CD4-positive, alpha-beta T cell (primary cell): ENCODE measurements at places on chromosomes 6 and 20.

DNA sequence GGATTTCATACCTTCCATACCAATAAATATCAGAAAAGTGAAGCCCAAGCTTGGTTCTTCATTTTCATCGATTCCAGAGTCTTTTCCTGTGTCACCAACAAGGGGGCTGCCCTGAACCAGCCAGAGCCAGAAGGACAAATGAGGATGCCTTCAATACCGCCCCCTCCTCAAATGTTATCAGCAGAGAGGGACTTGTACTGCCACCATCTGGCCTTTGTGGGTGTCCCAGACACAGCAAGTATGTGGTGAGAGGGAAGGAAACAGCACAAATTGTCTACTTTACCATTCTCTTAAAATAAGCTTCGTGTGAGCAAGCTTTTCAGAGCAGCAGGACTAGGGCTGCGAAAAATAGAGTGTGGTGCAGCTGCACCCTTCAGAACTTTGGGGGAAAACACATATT, 165.3 kb downstream of the SOBP start:
- no peak for DNase-seq

GRCh38 chr6:53338304-53338703, 10.4 kb downstream of the ELOVL5 start:
- no peak for DNase-seq

- DNase-seq = no peak
These were observed 260.7 kb upstream of the ECI2 start for GRCh38 chr6:4396044-4396443.

GRCh38 chr20:53847139-53847836, 223.1 kb downstream of the BCAS1 start:
- DNase-seq = no peak

DNA sequence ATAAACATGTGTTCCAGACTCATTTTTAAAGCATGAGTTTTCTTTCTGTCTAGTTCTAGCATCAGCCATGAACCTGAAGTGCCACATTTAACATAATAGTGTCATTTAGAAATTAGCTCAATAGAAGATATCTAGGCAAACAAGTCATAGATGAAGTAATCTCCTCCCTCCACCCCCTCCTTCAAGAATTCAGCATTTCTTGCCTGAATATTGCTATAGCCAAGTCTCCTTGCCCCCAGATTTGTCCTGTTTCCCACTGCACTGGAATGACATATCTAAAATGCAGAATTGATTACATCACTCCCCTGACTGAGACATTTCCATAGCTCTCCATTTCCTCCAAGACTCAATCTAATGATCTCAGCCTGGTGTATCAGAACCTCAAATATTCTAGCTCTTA, 134.9 kb upstream of the BACH2 start:
- DNase-seq = no peak

DNA sequence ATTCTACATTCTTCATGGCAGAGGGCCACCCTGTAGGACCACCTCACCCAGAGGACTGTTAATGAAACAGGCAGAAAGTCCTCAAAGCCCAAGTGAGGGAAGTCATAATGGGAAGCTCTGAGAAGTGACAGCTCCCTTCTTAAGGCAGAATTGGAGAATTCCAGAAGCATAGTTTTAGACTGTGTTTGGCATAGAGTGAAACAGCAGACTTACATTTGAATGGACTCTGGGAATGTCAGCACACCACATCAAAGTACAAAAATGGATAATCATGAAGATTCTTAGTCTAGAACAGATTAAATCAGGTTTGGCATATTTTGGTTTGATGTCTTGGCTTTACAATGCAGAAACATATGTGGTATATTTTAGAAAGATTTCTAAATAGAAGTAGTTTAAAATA, 17.9 kb downstream of the SH3BGRL2 start:
- no peak for DNase-seq

GRCh38 chr6:25006565-25007001, 70.8 kb upstream of the RIPOR2 start:
- DNase-seq = no peak
